ENCODE measurements at places on chromosomes 3 and 15.

DNA sequence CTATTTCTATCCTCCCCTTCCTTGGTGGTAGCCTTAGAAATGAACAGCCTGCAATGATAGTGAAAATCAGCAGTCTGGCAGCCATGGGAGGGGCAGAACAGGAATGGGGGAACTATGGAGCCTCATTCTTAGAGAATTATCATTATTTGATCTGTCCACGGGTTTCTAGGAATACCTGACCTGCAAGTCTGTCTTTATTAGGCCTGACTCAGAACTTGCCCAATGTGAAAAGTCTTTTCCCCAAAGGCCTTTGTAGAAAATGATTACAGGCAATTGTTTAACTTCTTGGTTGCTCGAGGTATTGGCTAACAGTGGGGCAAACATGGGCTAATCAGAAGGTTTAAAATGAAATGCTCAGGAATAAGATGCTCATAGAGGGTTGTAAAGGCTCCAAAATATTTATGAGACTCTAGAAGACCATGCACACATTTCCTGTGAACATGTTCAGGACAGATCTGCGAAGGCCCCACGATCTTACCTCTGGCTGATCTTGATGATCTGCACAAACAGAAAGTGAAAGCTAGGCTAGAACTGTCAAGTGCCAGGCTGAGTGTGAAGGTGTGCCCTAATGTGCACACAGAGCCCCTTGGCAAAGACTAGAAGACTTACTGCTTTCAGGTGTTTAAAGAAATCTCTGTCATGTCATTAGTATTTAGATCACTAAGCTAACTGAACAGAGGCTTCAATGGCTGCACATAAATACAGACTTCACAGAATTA, 39.6 kb upstream of the LAMP3 start:
- no peak overlapping the region for H3K27ac ChIP-seq
- H3K36me3 ChIP-seq, result no peaks in the 10 kb centered on the region
- H3K4me3 ChIP-seq, result no peak overlapping the region

DNA sequence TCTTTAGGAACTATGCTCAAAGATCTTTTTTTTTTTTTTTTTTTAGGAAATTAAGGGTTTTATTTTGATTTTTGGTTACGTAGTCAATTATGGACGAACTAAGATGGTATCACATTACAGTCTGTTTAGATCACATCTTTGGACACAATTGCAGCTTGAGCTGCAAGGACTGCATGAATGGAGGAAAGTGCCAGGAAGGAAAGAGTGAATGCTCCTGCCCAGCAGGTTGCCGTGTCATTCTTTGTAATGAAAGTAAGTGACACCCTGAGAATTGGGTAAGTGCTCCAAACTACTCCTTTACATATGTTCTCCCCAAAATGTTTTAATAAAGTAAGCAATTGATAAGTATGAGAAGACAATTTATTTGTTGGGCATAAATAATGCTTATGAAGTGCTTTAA, 716.5 kb upstream of the GOLIM4 start:
- no peaks in the 10 kb centered on the region for H3K27me3 ChIP-seq
- no peaks in the 10 kb centered on the region for H3K4me1 ChIP-seq
- no peak for DNase-seq

DNA sequence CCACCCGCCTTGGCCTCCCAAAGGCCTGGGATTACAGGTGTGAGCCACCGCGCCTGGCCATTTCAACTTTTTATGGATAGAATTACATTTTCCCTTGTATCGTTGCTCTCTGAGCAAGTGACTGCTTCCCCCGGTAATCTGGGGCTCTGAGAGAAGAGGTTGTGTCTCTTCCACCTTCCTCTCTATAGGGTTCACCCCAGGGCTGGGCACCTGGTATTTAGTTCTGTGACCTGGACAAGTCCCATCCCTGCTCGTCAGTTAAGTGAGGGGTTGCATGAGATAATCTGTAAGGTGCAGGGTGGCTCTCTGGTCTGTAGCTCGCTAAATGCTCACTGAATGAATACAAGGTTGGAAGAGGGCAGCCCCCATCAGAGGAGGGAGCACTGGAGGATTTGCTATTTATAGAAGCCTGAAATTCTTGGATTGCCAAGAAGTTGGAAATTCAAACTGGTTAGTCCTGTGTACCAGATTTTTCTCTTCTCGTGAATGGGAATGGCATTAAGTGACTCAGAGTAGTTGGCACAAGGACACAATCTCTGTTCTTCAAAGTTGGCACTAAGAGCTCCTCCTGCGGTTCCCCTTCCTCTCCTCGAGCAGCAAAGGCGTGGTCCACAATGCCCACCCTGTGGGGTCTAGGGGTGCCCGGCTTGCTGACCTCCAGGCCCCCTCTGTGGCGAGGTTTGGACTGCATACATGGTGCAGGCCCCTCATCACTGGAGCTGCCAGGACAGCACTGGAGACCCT, 68.1 kb upstream of the DLG1 start:
- H3K27me3 ChIP-seq, result no peaks in the 10 kb centered on the region
- no peaks in the 10 kb centered on the region for H3K36me3 ChIP-seq
- peaks cover 37% of the 10 kb centered on the region for H3K4me1 ChIP-seq

DNA sequence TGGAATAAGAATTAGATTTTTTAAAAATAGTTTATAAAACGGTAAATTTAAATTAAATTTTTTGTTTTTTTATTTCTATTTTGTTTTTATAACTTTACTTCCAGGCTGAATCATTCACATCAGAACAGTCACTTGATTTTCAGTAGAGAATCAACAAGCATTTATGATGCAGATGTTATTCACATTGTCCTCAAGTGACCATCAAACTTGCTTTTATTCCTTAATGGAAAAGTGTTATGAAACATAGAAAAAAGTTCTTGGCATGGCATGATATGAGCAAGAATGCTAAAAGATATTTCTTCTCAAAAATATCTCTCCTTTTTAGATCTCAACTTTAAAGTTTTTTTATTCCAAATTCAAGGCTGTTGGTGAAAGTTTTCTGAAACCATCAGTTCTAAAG, 70.9 kb upstream of the TGFBR2 start:
- peaks cover 24% of the 10 kb centered on the region for H3K4me1 ChIP-seq
- H3K4me3 ChIP-seq, result no peak overlapping the region
- no peaks in the 10 kb centered on the region for H3K27me3 ChIP-seq
- DNase-seq, result no peak
- no peak overlapping the region for H3K27ac ChIP-seq

DNA sequence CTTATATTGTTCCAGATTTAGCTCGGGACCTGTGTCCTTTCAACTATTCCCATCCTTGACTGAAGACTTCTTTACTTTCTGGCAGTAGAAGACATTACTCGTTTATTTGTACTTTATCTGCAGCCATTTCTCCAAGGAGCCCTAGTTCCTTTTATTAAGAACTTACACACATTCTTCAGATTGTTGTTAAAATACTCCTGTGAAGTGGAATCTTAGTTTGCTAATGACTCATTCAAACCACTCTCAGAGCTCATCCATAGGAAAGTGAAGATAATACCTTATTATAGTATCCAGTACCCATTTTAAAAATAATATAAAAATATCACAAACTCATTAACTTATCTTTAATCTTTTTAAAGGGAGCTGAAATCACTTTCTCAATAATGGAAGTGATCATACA, 63.5 kb downstream of the C3orf70 start:
- peaks cover 8% of the 10 kb centered on the region for H3K27me3 ChIP-seq
- no peak overlapping the region for H3K4me3 ChIP-seq
- no peak overlapping the region for H3K27ac ChIP-seq
- no peak for DNase-seq
- H3K4me1 ChIP-seq, result no peaks in the 10 kb centered on the region

GRCh38 chr3:160808838-160809237, 52.8 kb downstream of the PPM1L start:
- H3K27ac ChIP-seq, result no peak overlapping the region
- no peaks in the 10 kb centered on the region for H3K27me3 ChIP-seq

DNA sequence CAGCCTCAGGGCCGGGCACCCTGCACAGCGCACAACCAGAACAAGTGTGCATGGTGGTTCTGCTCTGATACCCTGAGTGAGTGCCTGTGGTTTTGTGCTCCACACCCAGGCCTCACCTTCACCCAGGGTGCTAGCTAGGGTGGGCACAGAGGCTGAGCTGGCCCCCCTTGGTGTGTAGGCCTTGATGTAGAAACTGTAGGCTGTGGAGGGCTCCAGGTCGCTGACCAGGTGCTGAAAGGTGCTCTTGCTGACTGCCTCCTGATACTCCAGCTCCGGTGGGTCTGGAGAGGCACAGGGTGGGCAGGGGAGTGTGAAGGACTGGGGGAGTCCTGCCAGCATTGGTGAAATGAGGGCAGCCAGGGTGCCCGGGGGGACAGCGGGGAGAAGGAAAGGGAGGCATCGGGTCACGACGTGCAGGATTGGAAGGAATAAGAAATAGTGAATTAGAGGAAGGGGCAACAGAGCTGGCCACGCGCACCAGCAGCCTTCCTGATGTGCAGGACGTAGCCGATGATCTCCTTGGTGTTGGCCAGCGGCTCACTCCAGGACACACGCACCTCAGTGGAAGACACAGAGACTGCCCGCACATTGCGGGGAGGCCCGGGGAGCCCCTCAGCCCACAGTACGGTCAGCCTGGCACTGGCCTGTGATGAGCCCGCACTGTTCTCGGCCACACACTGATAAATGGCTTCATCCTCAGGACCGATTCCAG, 26.6 kb downstream of the RNU5B-1 start:
- H3K27ac ChIP-seq, result no peak overlapping the region
- H3K27me3 ChIP-seq, result no peaks in the 10 kb centered on the region
- no peak for DNase-seq
- no peak overlapping the region for H3K4me3 ChIP-seq
- H3K4me1 ChIP-seq, result no peaks in the 10 kb centered on the region

GRCh38 chr15:40902605-40903561, 8.6 kb downstream of the VPS18 start:
- H3K36me3 ChIP-seq, result peaks cover 28% of the 10 kb centered on the region
- no peaks in the 10 kb centered on the region for H3K27me3 ChIP-seq
- H3K4me3 ChIP-seq, result no peak overlapping the region
- peak overlapping the region; percentile 5 for H3K27ac ChIP-seq

GRCh38 chr15:95724908-95725633, 605.4 kb upstream of the NR2F2 start:
- H3K4me3 ChIP-seq, result no peak overlapping the region
- no peaks in the 10 kb centered on the region for H3K4me1 ChIP-seq
- no peak for DNase-seq
- H3K36me3 ChIP-seq, result no peaks in the 10 kb centered on the region
- no peaks in the 10 kb centered on the region for H3K27me3 ChIP-seq
- H3K27ac ChIP-seq, result no peak overlapping the region

GRCh38 chr3:71462586-71462985, 120.9 kb downstream of the FOXP1 start:
- peaks cover 39% of the 10 kb centered on the region for H3K4me1 ChIP-seq
- no peaks in the 10 kb centered on the region for H3K36me3 ChIP-seq
- no peaks in the 10 kb centered on the region for H3K27me3 ChIP-seq

DNA sequence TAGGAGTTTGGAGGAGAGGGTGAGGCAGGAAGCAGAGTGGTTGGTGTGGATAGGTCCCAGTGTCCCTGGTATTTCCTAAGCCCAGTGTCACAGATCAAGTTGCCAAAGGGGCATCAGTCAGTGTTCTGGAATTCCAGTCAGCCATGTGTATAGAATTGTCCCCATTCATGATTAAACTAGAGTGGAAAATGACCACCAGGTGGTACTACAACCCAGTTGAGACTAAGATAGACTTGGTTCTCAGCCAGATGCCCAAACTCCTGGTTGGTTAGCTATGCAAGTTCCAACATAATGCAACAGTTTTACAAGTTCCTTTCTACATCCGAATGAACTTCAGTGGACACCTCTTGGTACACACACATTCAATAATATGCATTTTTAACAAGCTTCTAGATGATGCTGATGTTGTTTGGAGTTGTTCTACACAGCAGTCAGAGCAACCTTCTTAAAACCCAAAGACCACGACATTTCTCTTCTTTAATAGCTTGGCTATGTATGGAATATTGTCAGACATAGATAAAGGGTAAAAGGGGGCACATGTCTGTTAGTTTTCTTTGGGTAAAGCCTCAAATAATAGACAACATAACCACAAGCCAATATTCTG, 8.4 kb upstream of the ATR start:
- no peak for DNase-seq
- H3K27ac ChIP-seq, result no peak overlapping the region
- H3K36me3 ChIP-seq, result no peaks in the 10 kb centered on the region
- no peak overlapping the region for H3K4me3 ChIP-seq

GRCh38 chr15:41115161-41115651, 874 bp downstream of the INO80 start:
- peaks cover 36% of the 10 kb centered on the region for H3K36me3 ChIP-seq
- H3K27me3 ChIP-seq, result no peaks in the 10 kb centered on the region
- H3K4me1 ChIP-seq, result peaks cover 7% of the 10 kb centered on the region
- no peak for DNase-seq
- peak overlapping the region; percentile 89 for H3K27ac ChIP-seq

DNA sequence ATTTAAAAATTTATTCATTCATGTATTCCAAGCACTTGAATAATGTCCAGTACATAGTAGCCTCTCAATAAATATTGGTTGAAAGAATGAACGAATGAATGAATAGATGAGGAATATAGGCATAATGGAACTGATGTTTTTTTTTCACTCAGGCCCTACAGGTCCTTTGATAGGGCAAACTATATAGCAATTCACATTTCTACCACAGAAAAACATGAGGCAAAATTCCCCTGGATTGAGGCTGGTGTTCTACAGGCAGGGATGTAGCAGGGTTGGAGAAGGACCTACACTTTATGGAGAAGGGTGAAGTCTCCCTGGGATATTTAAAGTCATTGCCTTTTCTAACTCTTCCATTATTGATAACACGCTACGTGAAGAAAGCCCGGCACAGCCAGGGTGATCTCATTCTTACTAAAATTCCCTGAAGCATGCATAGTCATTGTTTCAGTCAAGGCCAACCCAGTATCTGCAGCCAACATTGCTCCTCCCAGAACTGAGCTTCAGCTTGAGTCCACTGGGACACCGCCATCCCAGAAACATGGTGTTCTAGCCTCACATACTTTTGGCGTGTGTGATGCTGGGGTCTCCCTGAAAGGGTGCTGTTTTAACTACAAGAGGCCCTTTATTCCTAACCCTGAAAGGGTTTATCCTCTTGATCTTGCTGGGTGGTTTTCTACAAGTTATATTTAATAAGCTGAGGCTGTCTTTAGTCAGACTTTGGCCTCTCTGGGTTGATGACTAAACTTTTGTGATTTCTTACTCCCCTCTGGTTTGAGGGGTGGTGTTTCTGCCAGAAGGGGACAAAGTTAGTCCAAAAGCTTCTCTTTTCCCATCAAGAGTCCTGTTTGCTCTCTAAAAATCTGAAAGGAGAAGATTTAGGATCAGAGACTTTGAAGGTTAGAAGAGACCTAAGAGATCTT, 25.9 kb upstream of the FBN1 start:
- no peak for DNase-seq
- no peaks in the 10 kb centered on the region for H3K27me3 ChIP-seq
- no peak overlapping the region for H3K27ac ChIP-seq
- no peak overlapping the region for H3K4me3 ChIP-seq
- peaks cover 19% of the 10 kb centered on the region for H3K4me1 ChIP-seq

GRCh38 chr15:71091601-71092000, 23.7 kb upstream of the THSD4 start:
- peaks cover 23% of the 10 kb centered on the region for H3K4me1 ChIP-seq
- no peaks in the 10 kb centered on the region for H3K36me3 ChIP-seq
- peak overlapping the region; percentile 92 for H3K27ac ChIP-seq
- H3K4me3 ChIP-seq, result no peak overlapping the region
- no peak for DNase-seq

- H3K36me3 ChIP-seq, result no peaks in the 10 kb centered on the region
- no peak for DNase-seq
- H3K27ac ChIP-seq, result no peak overlapping the region
- H3K27me3 ChIP-seq, result no peaks in the 10 kb centered on the region
Observed at GRCh38 chr3:140911822-140912221, 29.8 kb upstream of the SLC25A36 start.

All from RWPE2 (cell line).